ENCODE measurements at places on chromosomes 2 and 18. TPM values are rescaled to one million over a fixed set of nuclear protein-coding genes. Genes with fewer than 3 reads are reported as not detected.
A peak's percentile ranks its signal among the peaks of the same experiment; 100 is the strongest.

The UNC80 gene
- polyA plus RNA-seq: 0.56 TPM

- DNase-seq: no peak
Observed at GRCh38 chr2:53694096-53694771, 73.4 kb upstream of the CHAC2 start.

GRCh38 chr2:95314964-95315611, 17.9 kb downstream of the KCNIP3 start:
- no peak for DNase-seq

GRCh38 chr18:46211816-46212215, 107.6 kb downstream of the HAUS1 start:
- DNase-seq: no peak

The AQP12B gene
- polyA plus RNA-seq: 0.05 TPM

- DNase-seq: no peak
Observed at GRCh38 chr18:58335821-58336220, 291.8 kb downstream of the NEDD4L start.

The PRKAG3 gene
- polyA plus RNA-seq: not detected

GRCh38 chr18:44588508-44588907, 92.2 kb upstream of the SETBP1 start:
- DNase-seq: no peak

GRCh38 chr2:160418853-160419252, 74.8 kb downstream of the RBMS1 start:
- no peak for DNase-seq

The HOXD10 gene
- polyA plus RNA-seq: 0.06 TPM

- no peak for DNase-seq
Observed at GRCh38 chr2:88751768-88752167, 60.3 kb downstream of the RPIA start.

- no peak for DNase-seq
Observed at GRCh38 chr2:19059076-19059475, 299.3 kb downstream of the OSR1 start.

The REG3A gene
- polyA plus RNA-seq: not detected

The GKN2 gene
- polyA plus RNA-seq: 1.9 TPM

DNA sequence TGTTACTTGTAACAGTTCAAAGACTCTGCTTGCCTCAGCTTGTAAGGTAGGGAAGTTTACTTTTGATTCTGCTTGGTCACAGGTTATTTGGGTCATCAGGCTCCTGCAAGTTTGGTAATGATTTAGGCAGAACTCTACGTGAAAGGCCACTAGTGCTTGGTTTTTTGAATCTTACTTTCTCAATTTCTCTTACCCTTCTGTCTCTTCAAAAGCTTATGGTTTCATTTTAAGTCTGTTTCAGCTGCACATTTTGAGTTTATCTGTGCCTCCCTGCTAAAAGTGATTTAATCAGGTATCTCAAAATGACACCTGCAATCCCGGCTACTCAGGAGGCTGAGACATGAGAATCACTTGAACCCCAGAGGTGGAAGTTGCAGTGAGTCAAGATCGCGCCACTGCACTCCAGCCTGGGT, 26.3 kb upstream of the MOCOS start:
- no peak for DNase-seq

GRCh38 chr2:11920993-11921583, 174.7 kb downstream of the LPIN1 start:
- no peak for DNase-seq

DNA sequence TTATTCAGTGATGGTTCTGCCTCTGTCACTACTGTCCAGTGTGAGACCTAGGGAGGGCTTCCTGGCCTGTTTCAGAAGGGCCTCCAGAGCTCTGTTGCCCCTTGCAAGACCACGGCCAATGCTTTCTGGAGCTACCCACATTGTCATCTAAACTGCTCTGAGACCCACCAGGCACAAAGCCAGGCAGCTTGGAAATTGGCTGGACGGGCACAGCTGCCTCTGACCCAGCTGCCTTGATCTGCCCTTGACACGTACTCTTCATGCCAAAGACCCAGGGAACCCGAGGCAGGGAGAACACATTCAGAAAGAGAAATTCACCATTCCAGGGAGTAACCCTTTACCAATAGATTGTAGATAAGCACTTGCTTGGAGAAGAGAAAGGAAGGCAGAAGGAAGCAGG, 183.7 kb upstream of the SIX2 start:
- no peak for DNase-seq

GRCh38 chr2:197141702-197142473, 168.7 kb downstream of the ANKRD44 start:
- DNase-seq: no peak

DNA sequence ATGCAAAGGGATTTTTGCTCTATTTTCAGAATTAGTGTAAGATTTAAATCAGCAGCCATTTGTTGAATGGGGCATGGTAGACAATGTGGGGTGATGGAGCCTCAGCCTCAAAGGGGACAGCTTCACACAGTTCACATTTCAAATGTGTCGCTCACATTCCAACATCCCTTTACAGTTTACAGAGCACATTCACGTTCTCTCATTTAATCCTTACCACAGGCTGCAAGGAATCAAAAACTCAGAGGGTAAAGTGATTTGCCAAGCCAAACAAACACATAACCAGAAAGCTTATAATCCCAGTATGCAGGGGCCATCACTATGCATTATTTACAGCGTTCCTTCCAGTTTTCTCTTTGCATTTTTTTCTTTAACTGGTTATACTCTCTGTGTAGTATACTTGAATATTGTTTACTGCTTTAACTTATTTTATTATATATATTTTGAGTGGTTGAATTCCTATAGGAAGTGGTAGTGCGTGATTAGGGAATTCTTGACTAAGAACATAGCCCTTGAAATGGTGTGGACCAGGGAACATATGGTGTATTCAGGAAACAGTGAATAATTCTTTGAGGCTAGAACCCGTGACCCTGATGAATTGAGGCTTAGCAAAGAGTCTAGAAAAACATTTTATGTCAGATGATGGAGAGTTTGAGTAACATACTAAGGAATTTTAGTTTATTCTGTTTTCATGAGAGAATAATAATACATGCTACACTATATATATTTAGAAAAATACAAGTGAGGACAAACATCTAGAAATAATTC, 18.1 kb upstream of the TAF1B start:
- DNase-seq: no peak

DNA sequence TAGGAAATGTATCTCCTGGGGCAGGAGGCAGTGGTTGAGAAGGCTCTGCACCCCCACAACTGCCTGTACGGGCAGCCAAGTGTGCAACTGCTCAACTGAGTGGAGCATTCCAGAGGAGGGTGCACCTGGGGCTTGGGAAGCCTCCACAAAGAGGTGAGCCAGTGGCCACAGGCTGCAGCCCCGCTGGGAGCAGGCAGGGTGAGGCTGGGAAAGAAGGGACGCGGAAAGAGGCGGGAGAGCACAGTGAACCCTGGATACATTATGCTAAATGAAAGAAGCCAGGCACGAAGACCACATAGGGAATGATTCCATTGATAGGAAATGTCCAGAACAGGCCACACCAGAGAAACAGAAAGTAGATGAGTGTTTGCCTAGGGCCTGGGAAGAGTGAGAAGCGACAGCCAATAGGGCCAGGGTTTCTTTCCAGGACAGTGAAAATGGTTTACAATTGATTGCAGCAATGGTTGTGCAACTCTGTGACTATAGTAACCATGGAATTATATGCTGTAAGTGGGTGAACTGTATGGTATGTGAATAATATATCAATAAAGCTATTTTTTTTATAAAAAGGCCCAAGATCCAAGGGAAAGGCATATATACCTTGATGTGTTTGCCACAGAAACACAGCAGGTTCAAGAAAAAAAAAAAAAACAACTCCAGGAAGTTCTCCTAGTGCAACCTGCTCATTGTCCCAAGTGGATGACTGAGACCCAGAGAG, 82.4 kb downstream of the DDX1 start:
- DNase-seq: peak; percentile 59

- DNase-seq: no peak
Observed at GRCh38 chr2:106667478-106668070, 180.4 kb downstream of the CD8B2 start.

DNA sequence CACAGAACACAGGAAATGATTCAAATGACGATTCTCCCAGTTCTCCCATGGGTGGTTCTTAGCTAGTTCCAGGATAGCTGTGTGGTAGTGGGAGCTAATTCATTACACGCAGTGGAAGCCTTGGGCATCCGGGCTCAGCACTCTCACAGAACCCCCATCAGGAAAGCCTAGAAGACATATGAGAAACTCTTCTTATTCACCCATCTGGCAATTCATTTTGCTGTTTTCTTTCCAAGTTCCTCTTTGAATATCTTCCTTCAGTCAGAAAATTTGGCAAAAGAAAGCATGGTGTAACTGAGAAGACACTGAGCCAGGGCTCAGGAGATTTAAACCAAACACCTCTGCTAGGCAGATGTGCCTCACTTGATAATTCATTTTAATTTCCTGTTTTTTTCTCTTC, 85.2 kb upstream of the FN1 start:
- no peak for DNase-seq

The GTF2A1L gene
- 0.88 TPM for polyA plus RNA-seq

The LBX2 gene
- polyA plus RNA-seq: 0.22 TPM

DNA sequence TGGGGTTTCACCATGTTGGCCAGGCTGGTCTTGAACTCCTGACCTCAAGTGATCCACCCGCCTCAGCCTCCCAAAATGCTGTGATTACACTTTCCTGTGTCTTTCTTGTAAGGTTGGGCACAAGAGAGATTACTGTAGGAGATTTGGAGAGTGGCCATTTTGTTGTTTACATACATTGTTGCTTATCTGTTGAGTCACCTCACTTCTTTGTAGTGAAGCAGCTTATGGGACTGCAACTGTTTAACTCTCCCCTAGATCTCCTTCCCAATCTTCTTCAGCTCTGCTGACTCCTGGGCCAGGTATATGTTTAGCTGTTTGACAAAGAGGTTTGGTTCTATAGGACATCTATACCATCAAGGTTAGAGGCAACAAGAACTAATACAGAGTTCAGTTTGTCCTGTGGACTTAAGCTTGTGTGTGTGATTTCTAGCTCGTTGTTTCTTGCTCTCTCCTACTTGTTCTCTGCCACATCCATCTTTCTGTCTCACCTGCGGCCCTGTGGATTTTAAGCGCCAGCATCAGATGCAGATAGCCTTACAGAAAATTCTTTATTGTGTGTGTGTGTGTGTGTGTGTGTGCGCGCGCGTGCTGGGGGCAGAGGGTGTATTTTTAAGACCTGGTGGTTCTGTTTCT, 95.4 kb downstream of the HAUS1 start:
- DNase-seq: no peak

DNA sequence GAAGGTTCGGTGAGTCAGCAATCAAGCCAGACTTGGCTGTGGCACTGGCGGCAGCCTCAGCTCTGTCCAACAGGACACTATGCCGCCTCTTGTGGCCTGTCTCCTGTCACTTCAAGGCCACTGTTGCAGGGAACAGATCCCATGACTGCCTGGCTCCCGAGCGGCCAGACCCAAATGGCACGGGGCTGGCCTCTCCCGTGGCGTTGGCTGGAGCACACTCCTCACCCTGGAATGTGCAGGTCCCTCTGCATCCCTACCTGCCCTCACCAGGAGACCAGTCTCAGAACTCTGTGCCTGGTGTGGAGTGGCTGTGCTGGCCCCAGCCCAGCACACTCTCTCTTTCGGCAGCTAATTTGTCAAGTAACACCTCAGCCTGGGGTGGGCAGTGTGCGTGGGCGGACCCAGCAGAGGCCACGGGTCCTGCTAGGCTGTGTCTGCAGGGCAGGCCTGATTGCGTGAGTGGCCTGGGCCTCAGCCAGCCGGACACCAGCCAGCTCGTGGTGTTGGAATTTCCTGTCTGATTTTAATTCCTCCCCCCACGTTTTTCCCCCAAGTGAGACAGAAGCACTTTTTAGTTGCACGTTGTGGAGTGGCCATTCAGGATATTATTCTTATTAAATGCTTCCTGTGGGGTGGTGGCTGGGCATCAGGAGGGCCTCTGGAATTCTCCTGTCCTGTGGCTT, 179.3 kb downstream of the GLI2 start:
- peak; percentile 83 for DNase-seq

The PHLPP1 gene
- 9.2 TPM for polyA plus RNA-seq

DNA sequence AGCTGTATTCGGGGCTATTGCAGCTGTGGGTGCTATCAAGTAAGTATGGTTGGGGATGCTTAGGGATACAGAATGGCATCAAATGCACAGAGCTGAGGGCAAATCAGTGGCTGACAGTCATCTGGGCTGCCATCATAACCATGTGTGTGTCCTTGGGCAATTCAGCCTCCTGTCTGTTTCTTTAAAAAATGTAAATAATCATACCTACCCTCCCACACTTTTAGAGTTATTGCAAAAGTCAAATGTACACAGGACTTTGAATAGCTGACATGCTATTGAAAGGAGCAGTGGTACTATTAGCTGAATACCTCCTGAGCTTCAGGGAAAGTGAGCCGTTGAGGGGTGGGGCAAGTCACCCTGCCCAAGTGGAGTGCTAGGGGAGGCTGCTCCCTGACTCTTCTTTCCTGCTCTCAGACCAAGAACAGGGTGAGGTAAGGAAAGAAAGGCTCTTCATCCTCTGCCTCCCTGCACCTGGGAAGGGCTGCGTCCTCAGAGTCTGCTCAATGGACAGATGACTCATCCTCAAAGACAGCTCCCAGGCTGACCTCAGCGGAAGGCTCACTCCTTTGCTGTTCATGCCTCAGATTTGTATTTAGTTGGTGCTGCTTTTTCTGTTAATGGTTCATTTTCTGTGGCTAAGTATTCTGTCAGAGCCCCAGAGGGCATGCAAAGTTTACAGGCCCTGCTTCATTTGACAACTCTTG, 54.9 kb upstream of the BZW1 start:
- DNase-seq: no peak

GRCh38 chr2:46988733-46989481, 73.3 kb upstream of the MCFD2 start:
- no peak for DNase-seq

DNA sequence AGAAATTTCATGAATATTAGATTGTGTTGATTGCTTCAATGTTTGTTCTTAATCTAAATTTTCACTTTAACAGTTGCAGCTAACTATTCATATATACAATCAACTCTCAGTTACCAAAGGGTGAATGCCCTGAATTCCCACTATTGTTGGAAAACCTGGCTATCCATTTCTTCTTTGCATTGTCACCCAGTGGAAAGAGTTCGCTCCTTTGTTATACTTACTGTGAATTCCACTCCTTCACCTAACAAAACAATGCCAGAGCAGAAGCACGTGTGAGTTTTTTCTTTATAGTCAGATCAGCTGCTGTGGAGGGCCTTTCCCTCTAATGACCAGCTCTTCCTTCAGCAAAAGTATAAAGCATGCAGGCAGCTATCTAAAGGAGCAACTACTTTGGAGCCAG, 409.2 kb upstream of the NRP2 start:
- DNase-seq: no peak

- no peak for DNase-seq
Observed at GRCh38 chr2:64210816-64211215, 66.6 kb upstream of the PELI1 start.
